ENCODE measurements at places on chromosomes 4 and X.

- no peak for DNase-seq
These were observed 47.8 kb downstream of the TMA16 start for GRCh38 chr4:163542275-163542674.

GRCh38 chrX:4253092-4253491 is 539.6 kb upstream of the PRKX start:
- DNase-seq: no peak

DNA sequence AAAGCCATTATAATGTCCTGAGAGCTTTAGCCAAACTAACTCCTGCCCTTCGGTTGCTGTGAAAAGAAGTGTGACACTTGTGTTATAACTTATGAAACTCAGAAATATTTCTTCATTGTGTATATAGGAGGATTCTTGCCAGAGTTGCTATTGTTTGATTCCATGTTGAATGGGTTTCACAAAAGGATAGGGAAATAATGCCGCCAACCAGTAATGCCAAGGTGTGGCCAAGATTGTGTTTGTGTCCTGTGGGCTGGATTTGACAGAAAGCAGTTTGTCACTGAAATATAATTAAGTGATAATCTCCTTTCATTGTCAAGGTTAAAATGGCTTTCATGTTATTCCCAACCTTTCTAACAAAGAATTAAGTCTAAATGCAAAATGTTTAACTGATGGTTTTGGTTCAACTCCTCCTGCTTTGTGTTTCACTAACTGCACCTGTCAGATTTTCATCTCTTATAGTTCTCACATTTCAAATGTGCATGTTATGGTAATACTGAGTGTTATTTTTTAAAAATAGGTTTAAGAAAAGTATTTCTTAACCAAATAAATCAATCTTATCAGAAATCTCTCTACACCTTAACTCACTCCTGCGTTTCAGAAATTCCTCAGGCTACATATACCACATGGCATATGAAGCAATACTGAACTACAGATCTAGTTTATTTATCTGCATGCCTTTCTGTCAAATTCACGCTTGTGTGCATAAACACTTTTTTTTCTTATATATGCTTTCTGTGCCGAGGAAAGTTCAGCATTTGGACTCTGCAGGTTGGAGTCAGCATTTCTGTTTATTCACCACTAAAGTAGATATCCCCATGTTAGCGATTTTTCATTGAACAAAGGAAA is at the start of gene CLDN22:
TSS of gene CLDN22 (minus strand) at position 66 of the 849 bp plus-strand sequence. CDS start at position 8, 58 bp downstream.
- DNase-seq: no peak

DNA sequence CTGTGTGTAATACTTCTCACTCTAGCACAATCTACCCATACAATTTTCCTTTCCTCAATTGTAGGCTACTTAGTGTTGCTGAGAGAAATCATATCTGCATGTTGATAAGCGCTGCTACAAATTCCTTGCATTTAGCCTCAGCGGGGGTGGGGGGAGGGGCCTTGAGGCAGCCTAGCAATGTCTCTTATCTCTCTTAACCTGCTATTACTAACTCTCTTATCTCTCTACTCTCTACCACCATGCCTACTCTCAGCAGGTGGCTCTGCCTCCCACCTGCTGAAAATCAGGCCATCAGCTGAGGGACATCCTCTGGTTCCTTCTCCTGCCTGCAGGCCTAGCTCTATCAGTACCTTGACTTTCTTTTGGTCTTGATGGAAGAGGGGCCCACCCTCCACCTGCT is 98.9 kb downstream of the GPR82 start:
- DNase-seq: peak; percentile 26

All from hepatocyte (in vitro differentiated cells).